GOT3 (cell line): ENCODE measurements at places on chromosomes 1 and 21.

DNA sequence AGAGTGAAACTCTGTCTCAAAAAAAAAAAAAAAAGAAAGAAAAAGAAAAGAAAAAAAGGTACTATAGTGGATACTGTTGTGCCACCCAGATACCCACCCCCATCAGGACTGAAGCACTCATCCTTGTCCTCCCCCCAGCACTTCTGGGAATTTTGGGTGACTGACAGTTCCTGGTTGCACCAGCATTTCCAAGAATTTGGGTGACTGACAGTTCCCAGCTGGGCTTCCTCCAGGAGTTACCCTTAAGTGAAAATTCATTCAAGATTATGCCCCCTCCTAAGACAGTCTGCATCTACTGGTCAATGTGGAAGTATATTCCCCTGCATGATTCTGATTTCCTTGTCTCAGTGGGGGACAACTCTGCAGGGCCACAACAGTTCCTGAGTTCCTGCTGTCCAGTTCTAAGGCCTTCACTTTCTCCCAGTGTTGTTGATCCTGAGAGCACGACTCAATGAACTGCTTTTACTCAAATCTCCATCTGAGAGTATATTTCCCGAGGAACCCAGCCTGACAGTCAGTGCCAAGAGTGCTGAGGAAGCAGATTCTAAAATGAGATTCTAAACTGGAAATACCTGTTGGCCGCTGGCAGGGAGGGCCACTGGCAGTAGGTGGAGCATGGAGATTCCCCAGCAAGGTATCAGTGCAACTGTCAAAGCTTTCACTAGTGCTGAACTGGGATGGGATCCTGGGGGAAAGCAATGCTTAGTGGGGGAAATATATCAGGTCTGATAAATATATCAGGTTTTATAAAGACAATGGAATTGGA, 18.5 kb downstream of the RIIAD1 start:
- DNase-seq, result no peak

- DNase-seq, result no peak
These were observed 159.5 kb downstream of the ETS2 start for GRCh38 chr21:38965241-38965640.

- DNase-seq, result no peak
These were observed 39.8 kb upstream of the SYNC start for GRCh38 chr1:32742199-32742947.

- no peak for DNase-seq
These were observed 54.4 kb downstream of the KCNAB2 start for GRCh38 chr1:6099787-6100765.

DNA sequence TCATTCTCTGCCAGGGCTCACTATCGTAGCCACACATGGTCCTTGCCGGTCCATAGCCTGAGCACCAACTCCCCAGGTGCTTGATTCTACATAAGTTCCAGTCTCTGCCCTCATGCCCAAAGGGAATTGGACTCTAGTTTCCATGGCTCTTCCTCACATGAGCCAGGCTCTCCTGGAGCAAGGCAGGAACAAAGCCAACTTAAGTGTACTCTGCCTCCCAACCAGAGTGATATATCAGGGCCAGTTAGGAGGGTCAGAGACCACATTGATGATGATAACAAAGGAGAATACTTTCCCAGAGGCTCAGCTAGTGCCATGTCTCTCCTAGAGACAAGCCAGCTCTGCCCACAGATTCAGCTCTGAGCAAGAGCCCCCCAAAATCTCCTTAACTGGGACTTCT, 70.9 kb downstream of the ERI3 start:
- no peak for DNase-seq

DNA sequence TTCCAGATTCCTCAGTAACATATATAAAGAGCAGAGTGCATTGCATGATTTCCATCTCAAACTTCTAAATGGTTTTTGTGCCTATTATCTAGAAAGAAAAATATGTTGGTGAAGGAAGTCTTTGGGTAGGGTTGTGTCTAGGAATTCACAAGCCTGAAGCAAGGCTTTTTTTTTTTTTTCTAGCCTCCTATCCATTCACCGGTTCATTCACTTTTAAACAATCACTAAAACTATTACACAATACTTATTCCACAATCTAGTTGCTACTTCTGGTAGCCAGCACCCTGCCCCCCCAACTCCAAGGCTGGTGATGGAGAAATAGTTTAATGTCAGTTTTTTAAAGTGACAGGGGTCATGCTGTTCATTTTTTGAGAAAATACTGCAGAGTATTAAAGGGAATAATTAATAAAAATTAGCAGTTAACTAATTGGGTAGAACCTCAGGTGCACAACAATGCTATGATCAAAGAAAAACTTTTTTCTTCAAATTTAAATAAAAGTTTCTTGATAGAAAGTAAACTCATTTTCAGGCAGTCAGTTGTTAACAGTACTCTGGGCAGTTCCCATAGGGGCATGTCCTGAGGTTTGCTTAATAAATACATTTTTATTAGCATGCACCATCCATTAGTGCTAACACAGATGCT, 10.9 kb downstream of the IRF2BP2 start:
- no peak for DNase-seq

DNA sequence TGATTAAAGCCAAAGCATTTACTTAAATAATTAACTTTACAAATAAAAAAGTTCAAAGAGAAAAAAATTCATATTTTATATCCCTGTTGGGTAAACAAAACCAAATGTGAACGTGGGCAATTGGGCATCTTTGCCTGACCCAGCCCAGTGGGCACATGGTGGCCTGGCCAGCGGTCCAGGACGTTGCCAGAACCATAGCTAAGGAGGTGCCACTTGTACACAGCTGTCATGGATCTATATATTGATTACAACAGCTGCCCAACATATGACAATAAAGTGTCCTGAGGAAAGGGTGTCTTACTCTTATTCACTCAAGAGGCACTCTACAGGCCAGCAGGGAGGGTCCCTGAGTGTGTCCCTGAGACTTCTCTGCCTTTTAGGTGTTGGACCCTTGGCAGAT, 78.5 kb downstream of the BCAR3 start:
- DNase-seq, result no peak

DNA sequence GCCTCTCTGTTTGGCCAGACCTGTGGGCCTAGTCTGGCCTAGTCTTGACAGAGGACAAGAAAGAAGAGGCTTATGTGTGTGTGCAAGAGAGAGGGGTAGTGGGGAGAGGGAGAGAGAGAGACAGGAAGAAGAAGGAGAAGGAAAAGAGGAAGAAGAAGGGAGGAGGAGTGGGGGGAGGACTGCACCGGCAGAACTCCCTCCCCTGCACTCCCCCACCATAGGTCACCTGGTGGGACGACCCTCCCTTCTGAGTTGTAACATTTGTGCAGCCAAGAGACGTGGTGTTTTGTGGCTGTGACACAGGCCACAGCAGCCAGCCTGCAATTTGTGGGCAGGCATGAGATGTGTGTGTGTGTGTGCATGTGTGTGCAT, 4.3 kb downstream of the INAVA start:
- DNase-seq, result no peak

DNA sequence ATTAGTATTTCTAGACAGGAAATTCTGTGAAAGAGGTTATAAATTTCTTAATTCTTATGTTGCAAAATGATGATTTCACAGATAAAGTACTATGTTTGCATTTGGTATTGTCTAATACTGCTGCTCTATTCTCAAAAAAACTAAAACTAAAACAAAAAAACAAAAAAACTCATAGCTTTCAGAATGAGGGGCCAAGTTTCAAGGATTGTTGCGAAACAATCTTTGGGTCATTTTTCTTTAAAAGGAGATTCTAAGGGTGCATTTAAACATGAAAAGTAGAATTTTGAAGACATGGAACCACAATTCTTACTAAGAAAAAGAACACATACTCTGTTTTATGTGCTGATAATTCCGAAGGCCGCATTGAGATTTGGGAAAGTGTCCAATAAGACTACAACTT, 645.1 kb downstream of the ADGRL2 start:
- DNase-seq, result no peak

DNA sequence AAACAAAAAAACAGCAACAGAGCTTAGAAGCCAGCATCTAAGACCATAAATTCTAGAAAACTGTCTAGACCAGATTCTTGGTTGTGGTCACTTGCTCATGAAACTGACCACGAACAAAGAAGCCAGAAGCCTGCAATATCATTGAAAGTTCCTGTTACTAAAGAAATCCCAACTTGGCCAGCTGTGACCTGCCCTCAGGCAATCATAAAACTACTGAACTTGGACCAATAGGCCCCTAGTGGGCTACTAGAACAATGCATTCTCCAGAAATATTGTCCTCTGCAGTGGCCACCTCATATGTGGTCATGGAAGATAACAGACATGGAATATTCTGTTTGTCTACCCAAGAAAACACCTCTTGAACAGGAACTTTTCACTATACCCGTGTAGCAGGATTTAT, 87.7 kb downstream of the SPATA17 start:
- no peak for DNase-seq

DNA sequence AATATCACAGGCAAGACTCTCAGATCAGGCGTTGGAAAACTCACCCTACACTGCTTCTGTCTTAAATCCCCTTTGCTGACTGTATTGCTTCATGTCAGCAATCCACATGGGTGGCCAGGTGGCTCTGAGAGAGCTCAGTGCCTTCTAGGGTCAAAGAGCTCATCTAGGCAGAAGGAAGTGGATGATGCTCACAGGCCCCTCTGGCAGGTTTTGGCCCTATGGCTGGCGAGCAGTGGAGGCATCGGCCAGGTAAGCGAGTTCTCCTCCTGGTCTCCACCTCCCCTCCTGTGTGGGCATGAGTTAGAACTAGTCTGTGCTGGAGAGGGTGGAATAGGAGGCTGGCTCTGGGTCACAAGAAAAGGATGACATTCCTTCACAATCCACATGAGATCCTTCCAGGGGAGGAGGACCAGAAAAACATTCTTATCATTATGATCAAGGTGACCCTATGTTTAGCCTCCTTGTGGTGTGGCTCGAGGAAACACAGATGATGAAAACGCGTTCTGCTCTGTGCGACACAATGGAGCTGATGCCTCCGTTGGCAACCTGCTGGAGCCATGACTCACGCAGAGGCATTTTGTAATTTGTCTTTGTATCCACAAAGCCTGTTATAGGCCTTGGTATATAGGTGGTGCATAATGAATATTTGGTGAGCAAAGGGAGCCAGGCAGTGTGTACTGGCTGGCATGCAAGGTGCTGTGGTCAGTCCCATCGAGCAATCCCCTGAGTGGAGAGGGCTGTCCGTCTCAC, 264.6 kb upstream of the RAB4A start:
- no peak for DNase-seq

- DNase-seq, result no peak
These were observed 93.9 kb downstream of the KCTD3 start for GRCh38 chr1:215661033-215661432.

- no peak for DNase-seq
These were observed 1.2 kb downstream of the MAN1A2 start for GRCh38 chr1:117368116-117369108.

DNA sequence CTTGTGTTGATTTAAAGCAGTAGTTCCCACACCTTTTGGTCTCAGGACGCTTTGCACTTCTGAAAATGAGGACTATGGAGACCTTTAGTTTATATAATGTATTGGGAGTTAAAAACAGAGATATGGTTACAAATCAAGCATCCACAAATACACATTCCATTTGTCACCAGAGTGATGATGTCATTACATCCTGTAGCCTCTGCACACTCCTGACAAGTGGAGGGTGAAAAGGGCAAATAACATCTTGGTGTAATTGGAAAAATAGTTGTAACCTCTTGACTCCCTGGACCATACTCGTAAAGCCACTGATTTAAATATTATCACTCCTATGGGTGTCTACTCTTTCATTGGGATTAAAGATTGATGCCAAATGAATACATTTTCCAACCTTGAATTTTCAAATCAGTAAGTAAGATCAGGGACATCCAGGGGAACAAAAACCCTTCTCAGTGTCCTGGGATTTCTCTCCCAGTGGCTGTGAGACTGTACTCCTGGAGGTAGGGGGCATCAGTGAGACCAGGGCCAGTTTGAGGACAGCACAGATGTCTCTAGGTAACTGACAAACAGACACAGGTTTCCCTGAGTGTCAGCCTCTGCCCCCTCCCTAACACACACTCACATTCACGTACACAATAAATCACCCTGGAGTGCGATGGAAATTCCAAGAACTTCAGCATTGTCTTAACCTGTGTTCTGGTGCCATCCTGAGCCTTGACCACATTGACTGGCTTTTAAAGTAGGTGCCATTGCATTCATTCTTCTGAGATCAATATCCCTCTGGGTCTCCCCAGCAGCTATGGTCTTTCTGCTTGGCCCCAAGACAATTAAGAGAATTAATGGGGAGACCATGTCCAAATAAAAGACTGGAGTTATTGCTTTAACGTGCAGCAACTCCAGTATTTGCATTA, 63.0 kb downstream of the NR5A2 start:
- DNase-seq, result no peak

DNA sequence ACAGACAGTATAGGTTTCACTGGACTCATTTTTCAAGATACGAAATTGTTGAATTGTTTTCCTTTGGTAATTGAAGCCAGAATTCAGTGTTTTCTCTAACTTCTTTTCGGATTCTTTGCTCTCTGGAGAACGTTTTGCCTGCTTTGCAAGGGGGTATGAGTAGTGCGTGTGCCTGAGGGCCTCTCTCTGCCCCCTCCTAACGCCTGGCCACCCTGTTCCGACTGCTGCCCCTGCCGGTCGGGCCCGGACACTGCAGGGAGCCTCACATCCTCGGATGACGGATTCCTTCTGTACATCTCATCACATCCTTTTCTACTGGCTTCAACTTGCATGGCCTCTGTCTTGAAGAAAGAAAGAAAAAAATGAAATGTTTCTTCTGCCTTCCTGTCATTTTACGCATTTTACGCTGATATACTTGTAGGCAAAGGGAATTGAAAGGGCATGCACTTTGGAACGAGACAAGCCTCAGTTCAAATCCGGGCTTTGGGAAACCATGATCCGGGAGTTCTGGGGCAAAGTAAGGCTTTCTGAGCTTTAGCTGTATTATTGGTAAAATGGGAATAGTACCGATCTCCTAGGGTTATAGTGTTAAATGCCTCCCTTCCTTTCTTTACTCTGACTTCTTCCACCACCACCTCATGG, 65.1 kb downstream of the DISC1 start:
- DNase-seq, result no peak

DNA sequence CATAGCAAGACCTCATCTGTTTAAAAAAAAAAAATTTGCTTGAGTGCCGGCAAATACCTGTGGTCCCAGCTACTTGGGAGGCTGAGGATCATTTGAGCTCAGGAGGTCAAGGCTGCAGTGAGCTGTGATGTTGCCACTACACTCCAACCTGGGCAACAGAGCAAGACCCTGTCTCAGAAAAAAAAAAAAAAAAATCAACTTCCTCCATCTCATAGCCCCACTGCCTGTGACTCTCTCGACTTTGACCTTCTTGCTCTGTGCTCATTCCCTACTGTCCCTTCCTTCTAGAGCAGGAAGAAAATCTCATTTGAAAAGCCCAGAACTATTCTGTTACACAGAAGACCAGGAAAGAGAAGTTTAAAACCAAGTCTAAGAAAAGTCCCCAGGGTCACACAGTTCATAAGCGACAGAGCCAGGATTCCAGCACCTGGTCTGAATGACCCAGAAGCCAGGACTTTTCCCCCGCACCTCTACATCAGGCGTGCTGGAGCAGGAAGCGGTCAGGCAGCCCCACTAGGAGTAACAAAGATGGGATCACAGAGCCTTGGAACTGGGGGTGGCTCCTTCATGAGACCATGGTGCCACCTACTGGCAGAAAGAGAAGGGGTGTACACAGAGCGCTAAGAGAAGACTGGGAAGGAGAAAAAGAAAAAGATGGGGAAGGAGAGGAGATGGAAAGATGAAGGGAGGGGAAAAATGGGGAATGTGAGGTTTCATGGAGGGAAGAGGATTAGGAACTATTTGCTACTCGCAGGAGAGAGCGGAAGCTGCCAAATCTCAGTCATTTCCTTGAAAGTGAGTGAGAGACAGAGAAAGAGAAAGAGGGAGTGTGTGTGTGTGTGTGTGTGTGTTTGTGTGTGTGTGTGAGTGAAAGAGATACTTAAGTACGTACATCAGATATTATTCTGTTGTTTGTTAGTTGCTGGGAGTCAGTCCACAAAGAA, 3.1 kb upstream of the P3R3URF start:
- peak; percentile 37 for DNase-seq
